ENCODE measurements at places on chromosomes 11 and 22. TPM values are rescaled to one million over a fixed set of nuclear protein-coding genes. Genes with fewer than 3 reads are reported as not detected.

Gene GSC2
- total RNA-seq, result not detected

Gene SMIM35
- not detected for total RNA-seq

DNA sequence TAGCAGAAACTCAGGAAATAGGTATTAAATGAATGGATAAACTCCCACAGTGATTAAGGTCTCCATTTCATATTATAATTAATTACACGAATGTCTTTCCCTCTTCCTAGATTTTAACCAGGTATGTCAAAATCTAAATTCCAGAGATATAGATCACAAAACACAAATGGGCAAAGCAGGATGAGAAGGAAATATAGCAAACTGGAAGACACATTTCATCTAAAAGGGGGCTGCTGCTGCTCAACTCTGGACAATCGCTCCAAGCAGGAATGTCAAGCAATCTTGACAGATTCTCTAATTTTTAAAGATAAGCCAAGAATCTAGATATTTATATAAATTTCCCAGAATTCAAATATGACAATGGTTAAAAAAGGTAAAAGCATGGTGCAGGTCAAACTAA lies 554.2 kb upstream of the CCDC90B start:
- H3K36me3 ChIP-seq, result no peaks in the 10 kb centered on the region
- H3K4me3 ChIP-seq, result no peak overlapping the region
- no peak overlapping the region for H3K27ac ChIP-seq
- no peak for DNase-seq
- H3K27me3 ChIP-seq, result no peaks in the 10 kb centered on the region

- no peak for DNase-seq
- H3K27ac ChIP-seq, result no peak overlapping the region
- no peak overlapping the region for H3K4me3 ChIP-seq
- peaks cover 7% of the 10 kb centered on the region for H3K4me1 ChIP-seq
These were observed 54.5 kb downstream of the TRIM44 start for GRCh38 chr11:35717043-35717442.

GRCh38 chr22:24389680-24390079 lies 37.7 kb upstream of the ADORA2A start:
- no peaks in the 10 kb centered on the region for H3K36me3 ChIP-seq
- no peaks in the 10 kb centered on the region for H3K27me3 ChIP-seq
- peaks cover 28% of the 10 kb centered on the region for H3K4me1 ChIP-seq

Data from vagina (tissue), 2 donors.